ENCODE measurements at places on chromosomes 3 and 15.

GRCh38 chr3:151974067-151974466 is 100.6 kb downstream of the SUCNR1 start:
- DNase-seq, result no peak

DNA sequence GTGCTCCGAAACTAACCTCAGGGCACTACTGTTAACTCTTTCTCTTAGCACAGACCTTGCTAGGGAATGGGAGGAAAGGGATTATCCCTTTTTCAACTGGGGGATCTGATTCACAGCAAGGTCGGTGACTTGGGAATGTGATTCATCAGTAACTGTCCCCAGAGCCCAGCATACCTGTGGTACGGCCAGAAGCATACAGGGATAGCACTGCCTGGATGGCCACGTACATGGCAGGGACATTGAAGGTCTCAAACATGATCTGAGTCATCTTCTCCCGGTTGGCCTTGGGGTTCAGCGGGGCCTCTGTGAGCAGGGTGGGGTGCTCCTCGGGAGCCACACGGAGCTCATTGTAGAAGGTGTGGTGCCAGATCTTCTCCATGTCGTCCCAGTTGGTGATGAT is 2.3 kb downstream of the ACTC1 start:
- DNase-seq, result no peak

GRCh38 chr3:152377184-152377570 is 108.4 kb downstream of the MBNL1 start:
- DNase-seq, result no peak

- DNase-seq, result no peak
Observed at GRCh38 chr15:34358367-34358766, 8.6 kb downstream of the LPCAT4 start.

DNA sequence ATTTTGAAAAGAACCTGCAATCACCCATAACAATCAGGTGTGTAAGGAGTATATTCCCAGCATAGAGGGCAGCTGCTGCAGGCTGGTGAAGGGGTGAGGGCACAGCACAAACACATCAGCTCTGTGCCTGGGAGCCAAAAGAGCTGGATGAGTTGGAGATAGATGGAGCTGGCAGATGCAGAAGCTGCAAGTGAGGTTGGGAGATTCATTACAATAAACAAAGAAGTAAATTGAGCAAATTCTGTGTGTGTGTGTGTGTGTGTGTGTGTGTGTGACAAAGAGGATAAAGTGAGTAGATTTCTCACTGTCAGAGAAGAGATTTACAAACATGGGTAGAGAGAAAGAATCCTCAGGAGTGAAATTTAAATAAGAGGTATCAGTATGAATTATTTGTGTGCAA is 994.7 kb downstream of the EPHA3 start:
- no peak for DNase-seq

DNA sequence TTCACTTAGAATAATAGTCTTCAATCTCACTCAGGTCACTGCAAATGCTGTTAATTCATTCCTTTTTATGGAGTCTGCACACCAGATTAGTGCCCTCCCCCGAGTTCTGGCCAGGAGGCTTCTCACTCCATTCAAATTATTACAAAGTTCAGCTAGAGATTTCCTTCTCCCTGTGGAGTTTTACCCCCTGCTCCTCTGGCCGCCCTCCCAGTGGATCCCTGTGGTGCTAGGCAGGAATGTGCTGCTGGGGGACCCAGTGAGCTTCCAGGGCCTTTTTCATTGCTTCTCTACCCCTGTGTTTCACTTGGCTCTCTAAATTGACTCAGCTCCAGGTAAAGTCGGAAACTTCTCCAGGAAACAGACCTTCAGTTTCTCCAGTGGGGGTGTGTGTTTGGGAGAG is 42.7 kb upstream of the CD200R1L start:
- DNase-seq, result no peak

DNA sequence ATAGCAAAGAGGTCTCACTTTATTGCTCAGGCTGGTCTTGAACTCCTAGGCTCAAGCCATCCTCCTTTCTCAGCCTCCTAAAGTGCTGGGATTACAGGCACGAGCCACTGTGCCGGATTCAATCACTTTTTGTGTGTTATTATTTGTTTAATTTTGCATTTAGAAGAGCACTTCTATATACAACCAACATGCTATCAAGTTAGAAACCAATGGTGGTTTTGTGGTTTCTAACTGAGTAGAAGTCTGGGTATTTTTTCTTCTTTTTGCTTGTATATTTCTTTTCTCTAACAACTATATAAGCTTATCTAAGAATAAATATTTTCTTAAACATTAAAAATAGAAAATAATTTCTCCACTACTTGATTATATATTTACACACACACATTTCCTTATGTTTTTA is 86.7 kb downstream of the PEAK1 start:
- no peak for DNase-seq

DNA sequence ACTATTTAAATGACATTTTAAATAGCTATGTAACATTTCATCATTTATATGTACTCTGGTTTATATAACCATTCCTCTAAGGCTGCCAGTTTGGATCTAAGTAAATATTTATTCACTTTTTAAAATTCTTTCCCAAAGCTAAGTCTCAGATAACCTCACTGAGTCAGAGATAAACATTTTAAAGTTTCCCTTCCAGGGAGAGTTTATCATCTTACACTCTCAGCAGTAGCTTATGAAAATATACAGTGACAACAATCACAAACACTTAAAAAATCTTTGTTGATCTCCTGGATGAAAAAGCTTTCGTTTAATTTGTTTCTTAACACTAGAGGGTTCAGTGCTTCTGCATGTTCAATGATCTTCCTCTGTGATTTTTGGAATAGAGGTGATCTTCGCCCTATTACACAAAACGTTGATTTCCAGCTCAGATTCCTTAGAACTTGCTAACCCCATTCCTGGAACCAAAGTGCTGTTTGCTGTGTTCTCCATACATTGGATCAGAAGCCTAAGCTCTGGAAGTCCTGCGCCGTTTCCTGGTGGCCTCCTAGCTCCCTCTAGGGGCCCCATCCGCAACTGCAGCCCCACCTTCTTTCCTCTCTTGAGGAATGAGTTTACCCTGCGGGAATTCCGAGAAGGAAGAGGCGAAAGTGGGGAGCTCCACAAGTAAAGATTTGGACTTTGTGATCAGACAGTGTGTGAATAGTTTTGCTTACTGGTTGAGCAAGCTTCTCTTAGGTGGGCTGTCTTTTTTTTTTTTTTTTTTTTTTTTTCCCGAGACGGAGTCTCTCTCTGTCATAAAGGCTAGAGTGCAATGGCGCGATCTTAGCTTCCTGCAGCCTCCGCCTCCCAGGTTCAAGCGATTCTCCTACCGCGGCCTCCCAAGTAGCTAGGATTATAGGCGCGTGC is 29.3 kb upstream of the SACM1L start:
- DNase-seq, result peak; percentile 24

GRCh38 chr3:45704301-45704943 is 15.2 kb downstream of the SACM1L start:
- DNase-seq, result no peak

- no peak for DNase-seq
Observed at GRCh38 chr3:188807006-188807405, 364.8 kb upstream of the TPRG1 start.

GRCh38 chr3:161745741-161746140 is 249.1 kb downstream of the OTOL1 start:
- DNase-seq, result no peak

DNA sequence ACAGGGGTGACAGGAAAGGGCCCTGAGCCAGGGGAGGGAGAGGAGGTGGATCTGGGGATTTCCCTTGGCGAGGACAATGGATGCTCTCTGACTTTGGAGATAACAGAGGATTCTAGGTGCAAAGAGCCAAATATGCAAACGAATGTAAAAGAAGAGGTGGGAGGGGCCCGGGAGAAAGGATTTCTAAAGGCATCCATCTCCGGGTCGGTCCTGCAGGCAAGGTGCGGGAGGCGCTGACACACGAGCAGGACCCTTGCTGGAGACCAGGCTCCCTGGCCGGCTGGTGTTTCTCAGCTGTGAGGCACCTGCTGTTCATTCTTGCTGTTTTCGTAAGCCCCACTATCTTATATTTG is 115.2 kb upstream of the TLE3 start:
- no peak for DNase-seq

DNA sequence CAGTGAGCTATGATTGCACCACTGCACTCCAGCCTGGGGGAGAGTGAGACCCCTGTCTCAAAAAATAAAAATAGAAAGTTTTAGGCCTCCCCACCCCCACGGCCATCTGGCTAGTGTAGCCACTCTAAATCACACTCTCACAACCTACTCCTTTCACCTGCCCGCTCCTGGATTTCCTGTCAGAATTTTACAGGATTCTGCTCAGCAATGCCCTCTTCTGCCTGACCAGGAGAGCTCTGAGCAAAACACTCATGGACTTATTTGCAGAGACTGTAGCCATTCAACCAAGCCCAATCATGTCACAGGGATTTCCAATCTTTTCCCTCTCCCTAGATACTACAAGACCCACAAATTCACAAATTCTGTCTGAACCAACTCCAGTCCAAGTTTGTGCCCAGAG is 242.6 kb upstream of the TPRG1 start:
- no peak for DNase-seq

DNA sequence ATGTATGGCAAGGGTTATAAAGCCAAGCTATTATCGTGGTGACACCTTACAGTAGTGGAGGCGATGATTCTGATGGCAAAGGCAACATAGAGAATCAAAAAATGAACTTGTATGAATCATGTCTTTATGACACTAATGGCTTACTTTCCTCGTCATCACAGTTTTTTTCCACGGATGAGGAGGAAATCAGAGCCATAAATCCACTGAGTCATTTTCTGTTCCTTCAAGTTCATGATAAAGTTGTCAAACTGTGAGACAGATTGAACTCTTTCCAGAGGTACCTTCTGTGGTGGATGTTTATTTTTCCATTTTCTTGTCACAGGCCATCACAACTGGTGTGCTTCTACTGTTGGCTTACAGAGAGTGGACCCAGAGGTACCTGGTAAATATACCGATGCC is 8.5 kb downstream of the TMEM212 start:
- no peak for DNase-seq

DNA sequence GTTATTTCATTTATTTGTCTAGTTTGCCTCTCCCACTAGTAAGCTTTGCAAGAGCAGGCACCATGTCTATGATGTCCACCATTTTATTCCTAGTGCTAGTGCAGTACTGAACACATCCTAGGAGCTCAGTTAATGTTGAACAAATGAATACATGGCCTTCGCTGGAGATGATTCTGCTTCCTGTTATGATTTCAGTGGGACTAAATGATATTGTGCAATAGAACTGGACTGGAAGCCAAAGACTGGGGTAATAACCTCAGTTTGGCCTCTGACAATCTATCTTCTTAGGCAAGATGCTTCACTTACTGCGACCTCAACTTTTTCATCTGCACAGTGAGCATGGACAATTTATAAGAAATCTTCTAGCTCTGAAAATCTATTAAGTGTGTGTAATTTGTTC is 191.3 kb downstream of the ADAMTSL3 start:
- DNase-seq, result no peak

DNA sequence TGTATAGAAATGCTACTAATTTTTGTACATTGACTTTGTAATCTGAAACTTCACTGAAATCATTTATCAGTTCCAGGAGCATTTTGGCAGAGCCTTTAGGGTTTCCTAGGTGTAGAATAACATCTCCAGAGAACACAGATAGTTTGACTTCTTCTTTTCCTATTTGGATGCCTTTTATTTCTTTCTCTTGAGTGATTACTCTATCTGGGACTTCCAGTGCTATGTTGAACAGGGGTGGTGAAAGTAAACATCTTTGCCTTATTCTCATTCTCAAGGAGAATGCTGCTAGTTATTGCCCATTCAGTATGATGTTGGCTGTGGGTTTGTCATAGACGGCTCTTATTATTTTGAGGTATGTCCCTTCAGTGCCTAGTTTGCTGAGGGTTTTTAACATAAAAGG is 697.9 kb upstream of the ROBO1 start:
- no peak for DNase-seq

GRCh38 chr3:195905970-195906864 is 2.1 kb downstream of the TNK2 start:
- peak; percentile 36 for DNase-seq

- no peak for DNase-seq
Observed at GRCh38 chr3:53202331-53203015, 41.5 kb downstream of the PRKCD start.

GRCh38 chr15:100714034-100714748 is 111.8 kb downstream of the ASB7 start:
- no peak for DNase-seq

- DNase-seq, result no peak
Observed at GRCh38 chr3:181691901-181692300, 19.8 kb upstream of the SOX2 start.
